Hepatocyte (in vitro differentiated cells): ENCODE measurements at places on chromosomes 1 and 21. TPM values are rescaled to one million over a fixed set of nuclear protein-coding genes. Genes with fewer than 3 reads are reported as not detected.

GRCh38 chr1:108057541-108057940 lies 92.6 kb upstream of the VAV3 start:
- H3K4me3 ChIP-seq = no peak overlapping the region
- H3K4me1 ChIP-seq = peaks cover 10% of the 10 kb centered on the region
- no peaks in the 10 kb centered on the region for H3K36me3 ChIP-seq
- H3K27me3 ChIP-seq = no peaks in the 10 kb centered on the region
- DNase-seq = peak; percentile 49

DNA sequence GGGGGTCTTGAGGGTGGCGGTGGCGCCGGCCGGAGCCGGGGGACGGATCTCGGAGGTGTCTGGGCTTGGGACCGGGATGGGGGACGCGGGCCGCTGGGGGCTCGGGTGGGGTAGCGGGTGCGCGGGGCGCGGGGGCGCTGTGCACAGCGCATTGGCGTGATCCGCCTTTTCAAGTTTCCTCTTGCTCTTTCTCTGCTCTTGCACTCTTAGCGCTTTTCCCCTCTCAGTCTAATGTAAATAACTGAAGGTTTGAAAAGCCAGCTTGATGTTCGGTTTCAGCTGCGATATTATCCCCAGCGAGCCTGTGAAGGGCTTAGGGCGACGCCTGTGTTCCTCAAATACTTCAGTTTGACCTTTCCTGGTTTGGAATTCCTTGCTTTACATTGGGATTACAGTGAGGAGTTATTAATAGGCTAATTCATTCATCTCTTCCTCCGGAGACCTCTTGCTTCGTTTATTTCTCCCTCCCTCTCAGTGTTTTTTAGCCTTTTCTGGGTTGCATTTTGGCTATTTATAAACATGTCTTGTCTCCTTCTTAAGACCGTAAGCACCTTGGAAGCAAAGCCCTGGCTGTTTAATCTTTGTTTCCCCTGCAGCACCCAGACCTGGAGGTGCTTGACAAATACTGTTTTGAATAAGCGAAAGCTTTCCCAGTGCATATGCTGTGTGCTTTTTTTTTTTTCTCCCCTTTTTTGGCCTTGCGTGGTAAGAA lies 693 bp downstream of the RAB4A start:
- peak overlapping the region; percentile 82 for H3K4me3 ChIP-seq
- no peaks in the 10 kb centered on the region for H3K27me3 ChIP-seq
- peak; percentile 59 for DNase-seq
- H3K27ac ChIP-seq = peak overlapping the region; percentile 83
- H3K4me1 ChIP-seq = peaks cover 27% of the 10 kb centered on the region

DNA sequence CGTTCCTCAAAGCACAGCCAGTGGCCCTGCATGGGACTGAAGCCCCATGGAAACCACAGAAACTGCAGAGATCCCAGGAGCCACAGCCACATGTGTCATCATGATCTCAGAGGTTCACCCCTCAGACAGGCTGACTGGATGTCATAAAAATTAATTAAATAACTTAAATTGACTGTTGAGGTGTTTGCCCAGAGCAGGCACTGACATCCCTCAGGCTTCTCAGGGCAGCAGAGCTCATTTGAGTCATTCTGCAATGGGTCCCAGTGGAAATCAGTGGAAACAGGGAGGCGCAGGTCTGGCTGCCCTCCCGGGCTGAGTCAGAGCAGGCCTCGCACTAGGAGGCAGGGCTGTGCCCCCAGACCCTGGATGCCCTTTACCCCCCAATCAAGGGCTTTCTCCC lies 135.1 kb downstream of the CDC7 start:
- no peaks in the 10 kb centered on the region for H3K36me3 ChIP-seq
- DNase-seq = no peak
- no peaks in the 10 kb centered on the region for H3K27me3 ChIP-seq
- H3K4me3 ChIP-seq = no peak overlapping the region
- H3K27ac ChIP-seq = no peak overlapping the region

DNA sequence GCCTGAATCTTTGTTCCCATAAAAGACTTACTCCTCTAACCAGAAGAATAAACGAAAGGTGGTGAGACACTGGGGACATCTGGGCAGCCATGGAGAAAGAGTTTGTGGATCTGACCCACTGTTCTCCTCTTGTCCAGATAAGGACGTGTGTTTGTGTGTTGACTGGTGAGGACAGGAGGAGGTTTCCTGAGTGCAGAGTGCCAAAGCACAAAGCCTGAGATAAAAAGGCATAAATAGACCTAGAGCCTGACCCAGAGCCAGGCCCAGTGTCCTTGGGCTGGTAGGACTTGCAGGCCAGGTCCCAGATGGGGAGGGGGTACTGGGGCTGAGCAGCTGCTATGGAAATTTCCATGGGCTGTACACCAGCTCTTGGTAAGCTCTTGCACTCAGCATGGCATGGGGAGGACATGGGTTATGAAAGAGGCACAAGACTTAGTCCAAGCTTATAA lies 19.6 kb upstream of the COQ8A start:
- DNase-seq = no peak
- no peaks in the 10 kb centered on the region for H3K36me3 ChIP-seq
- no peaks in the 10 kb centered on the region for H3K4me1 ChIP-seq
- no peak overlapping the region for H3K4me3 ChIP-seq
- no peak overlapping the region for H3K27ac ChIP-seq

DNA sequence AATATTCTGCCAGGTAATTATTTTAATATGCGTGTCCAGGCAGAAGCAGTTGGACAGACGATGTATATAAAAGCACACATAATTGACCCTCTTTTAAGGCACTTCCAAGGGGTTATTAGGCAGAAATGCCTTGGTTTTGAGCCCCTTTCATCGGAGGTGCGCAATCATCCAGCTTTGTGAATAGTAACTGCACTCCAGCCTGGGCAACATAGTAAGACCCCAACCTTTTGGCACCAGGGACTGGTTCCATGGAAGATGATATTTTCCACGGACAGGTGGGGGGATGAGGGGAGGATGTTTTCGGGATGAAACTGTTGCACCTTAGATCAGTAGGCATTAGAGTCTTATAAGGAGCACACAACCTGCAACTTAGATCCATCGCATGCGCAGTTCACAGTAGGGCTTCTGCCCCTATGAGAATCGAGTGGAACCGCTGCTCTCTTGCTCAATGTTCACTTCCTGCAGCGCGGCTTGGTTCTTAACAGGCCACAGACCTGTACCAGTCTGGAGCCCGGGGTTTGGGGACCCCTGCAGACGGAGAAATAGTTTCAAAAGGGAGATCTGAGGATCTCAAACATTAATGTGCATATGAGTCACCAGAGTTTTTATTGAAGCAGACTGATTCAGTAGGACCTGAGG lies 1.8 kb upstream of the MCOLN2 start:
- peaks cover 6% of the 10 kb centered on the region for H3K4me1 ChIP-seq
- DNase-seq = peak; percentile 7

Gene TEX38
- 0.16 TPM in 1 of 2 replicates, not detected in the other for total RNA-seq

Gene ZZZ3
- total RNA-seq = 59.6 and 71.9 TPM in 2 replicates
